ENCODE measurements at places on chromosomes 11 and 22.

GRCh38 chr11:133318221-133318620 lies 214.1 kb downstream of the OPCML start:
- no peak for DNase-seq

GRCh38 chr11:74714904-74715303 lies 16.3 kb downstream of the CHRDL2 start:
- no peak for DNase-seq

DNA sequence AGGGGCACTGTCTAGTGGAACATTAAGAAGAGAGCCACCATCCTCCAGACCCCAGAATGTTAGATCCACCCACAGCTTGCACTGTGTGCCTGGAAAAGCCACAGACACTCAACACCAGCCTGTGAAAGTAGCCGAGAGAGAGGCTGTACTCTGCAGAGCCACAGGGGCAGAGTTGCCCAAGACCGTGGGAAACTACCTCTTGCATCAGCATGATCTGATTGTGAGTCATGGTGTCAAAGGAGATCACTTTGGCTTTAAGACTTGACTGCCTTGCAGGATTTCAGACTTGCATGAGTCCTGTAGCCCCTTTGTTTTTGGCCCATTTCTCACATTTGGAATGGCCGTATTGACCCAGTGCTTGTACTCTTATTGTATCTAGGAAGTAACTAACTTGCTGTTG lies 115.9 kb upstream of the CCDC179 start:
- DNase-seq = no peak

GRCh38 chr22:38069372-38070249 lies 12.4 kb downstream of the PICK1 start:
- DNase-seq = no peak

DNA sequence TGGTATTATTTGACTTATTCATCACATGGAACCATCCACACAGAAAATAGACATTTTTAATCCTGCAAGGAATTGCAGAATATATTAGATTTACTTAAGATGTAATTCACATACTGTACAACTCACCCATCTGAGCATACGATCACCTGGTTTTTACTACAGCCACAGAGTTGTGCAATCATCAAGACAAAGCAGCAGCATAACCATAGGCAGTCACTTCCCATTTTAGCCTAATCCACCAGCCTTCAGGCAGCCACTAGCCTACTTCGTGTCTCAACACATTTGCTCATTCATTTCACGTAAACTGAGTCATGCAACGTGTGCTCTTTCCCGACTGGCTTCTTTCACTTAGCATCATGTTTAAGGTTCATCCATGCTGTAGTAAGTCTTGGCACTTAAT lies 23.0 kb downstream of the PIWIL3 start:
- DNase-seq = no peak

GRCh38 chr22:22060200-22061084 lies 77.9 kb upstream of the TOP3B start:
- DNase-seq = no peak

DNA sequence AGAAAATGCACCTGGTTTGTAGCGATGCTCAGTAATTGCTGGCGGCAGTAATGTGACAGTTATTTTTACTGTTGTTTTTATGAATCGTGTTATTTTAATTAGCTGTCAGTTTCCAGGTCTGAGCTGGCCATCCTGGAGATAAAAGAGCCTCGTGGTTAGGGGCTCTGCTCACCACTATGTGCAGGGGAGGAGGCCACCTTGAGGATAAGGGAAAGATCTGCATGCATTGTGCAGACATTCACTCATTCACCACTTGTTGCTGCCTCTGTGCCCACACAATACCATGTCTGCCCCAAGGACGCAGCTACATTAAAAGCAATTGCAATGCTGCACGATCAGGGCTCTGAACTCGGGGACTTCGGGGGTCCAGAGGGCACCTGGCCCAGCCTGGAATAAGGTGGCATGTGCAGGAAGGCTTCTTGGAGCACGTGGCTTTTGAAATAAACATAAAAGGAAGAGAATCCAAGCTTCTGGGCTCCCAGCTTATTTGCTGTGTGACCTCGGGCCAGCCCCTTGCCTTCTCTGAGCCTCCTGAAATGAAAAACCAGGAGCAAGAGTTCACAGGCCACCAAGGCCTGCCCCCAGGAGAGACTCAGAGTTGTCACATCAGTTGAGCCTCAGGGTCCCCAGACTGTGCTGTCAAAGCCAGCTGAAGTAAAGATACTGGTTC lies 44.7 kb upstream of the SHISAL1 start:
- DNase-seq = no peak

DNA sequence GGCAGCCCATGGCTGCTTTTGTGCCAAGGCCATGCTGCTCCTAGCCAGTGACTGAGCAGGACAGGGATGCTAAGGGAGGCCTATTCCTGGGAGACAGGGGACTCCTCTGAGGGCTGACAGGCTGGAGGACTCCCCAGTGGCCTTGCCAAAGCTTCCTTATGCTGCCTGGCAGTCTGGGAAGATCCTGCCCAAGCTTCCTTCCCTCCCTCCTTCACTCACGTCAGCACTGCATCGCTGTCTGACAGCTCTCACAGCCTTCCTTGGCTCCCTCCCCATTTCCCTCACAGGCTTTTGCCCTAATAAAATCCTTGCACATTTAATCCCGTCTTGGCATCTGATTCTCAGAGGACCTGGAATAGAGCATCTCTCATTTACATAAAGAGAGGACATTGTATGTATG lies 26.5 kb downstream of the HTR3A start:
- no peak for DNase-seq

- DNase-seq = no peak
Observed at GRCh38 chr11:134669796-134670195, 257.8 kb upstream of the B3GAT1 start.

DNA sequence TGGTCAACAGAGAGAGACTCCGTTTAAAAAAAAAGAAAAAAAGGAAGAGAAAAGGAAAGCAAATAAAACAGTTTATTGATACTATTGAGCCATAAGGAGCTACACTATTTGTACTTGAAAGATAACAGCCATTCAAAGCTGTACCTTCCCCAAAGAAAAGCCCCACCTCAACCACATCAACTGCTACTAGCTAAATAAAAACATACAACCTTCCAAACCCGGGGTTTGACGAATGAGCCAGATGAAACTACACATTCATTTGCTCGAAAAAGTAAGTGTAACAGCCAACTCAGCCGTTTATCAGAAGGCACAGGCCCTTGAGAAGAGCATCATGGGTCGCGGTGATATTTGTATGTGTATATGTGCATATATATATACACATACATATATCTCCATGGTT lies 78.4 kb downstream of the SIK3 start:
- DNase-seq = no peak

- DNase-seq = peak; percentile 71
Observed at GRCh38 chr22:37079668-37080171, 28.2 kb downstream of the KCTD17 start.

GRCh38 chr11:72721689-72722049 lies 30.5 kb downstream of the ARAP1 start:
- peak; percentile 21 for DNase-seq

DNA sequence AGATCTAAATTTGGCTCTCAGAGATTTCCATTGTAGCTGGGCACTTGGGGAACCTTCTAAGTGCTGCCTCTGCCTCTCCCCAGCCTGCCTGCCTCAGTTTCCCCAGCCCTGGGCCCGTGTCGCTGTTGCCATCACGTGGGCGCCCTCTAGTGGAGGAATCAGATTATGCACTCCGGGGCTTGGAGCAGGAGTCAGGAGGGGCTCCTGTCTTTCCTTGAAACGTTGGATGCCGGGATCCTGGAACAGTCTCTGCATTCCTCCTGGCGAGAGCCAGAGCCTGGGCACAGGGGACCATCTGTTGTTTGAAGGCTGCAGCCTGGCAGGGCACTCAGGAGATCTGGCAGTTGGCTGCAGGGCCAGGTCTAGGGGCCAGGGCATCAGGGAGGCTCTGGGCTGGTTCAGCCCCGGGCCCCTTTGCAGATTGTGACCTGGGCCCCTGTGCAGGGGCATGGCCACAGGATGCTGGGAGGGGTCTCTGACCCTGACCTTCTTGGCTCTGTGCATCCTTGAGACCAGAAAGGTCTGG lies 71.6 kb downstream of the LRP5 start:
- peak; percentile 51 for DNase-seq

GRCh38 chr11:133104009-133104744 lies 428.1 kb downstream of the OPCML start:
- DNase-seq = no peak

GRCh38 chr11:35525501-35526175 lies at the start of gene PAMR1:
TSS of gene PAMR1 (minus strand) at chr11:35525616. CDS start at chr11:35525585, 31 bp downstream.
- DNase-seq = no peak

DNA sequence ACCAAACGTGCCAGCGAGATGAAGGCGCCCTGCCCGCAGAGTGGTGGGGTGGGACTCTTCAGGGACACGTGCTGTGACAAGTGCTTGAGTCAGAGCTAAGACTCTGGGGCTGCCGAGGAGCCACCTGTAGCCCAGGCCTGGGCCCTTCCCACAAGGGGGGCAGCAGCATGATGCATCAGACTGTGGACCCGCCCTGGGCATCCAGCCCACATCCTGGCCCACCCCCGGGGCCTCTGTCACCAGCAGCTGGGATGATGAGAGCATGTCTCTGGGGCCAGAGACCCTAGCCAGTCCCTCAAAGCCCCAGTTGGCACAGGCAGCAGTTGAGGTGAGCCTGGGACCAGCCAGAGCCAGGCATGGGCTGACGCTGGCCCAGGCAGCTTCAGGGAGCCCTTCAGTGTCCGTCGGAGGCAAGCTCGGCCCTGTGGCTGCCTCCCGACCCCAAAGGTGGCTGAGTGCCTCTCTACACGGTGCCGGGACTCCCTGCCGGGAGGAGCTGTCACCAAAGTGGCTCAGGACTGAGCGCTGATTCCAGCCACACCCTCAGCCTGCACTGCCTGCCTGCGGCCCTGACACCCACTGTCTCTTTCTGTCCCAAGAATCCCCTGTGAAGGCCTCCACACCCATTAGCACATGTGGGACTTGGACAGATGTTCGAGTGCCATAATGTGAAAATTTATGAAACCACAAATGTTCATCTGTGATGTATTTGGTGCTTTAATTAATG lies 41.3 kb downstream of the CDKN1C start:
- DNase-seq = no peak

- DNase-seq = no peak
Observed at GRCh38 chr11:73157101-73158010, 15.2 kb upstream of the FCHSD2 start.

DNA sequence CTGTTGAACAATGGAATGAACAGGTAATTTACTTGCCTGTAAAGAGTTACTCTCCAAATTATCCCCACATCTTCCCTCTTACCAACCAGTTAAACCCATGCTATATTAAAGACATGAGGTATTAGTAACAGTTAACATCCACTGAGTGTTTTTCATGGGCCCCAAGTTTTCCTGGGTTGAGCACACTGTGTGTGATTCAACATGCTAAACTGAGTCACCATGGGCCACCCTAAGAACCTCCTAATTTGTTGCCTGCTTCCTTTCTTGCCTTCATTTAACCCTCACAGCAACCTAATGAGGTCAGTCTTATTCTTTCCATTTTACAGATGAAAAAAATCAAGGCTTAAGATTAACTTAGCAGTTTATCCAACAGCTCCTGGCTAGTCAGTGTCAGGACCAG lies 51.0 kb downstream of the GALNT18 start:
- no peak for DNase-seq

GRCh38 chr11:111347002-111347722 lies 31.9 kb downstream of the POU2AF1 start:
- DNase-seq = no peak

DNA sequence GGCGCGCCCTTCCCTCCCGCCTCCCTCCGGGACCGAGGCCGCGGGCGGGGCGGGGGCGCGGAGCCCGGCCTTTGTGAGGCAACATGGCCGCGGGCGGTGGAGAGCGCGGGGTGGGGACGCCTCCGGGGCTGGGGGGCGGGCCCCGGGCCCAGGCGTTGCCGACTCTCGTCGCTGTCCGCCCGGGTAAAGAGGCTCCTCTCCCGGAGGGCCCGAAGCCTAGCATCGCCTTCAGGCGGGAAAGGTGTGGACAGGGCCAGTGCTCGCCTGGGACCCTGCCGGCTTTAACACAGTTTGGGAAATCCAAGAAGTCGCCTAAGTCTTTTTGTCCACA lies 369 bp downstream of the DGCR8 start:
- peak; percentile 73 for DNase-seq

DNA sequence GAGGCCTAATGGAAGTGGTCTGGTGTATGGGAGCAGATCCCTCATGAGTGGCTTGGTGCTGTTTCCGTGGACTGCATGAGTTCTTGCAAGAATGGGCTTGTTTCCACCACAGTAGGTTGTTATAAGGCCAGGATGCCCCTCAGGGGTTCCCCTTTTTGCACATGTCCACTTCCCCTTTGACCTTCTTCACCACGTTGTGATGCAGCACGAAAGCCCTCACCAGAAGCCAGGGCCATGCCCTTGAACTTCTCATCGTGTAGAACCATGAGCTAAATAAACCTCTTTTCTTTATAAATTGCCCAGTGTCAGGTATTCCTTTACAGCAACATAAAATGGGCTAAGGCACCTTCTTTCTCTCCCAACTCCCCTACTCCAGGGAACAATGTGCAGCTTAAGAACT lies 2.8 kb upstream of the NARS2 start:
- no peak for DNase-seq

Data from effector memory CD4-positive, alpha-beta T cell (primary cell).